ENCODE measurements at places on chromosomes 6 and 20. TPM values are rescaled to one million over a fixed set of nuclear protein-coding genes. Genes with fewer than 3 reads are reported as not detected.

FRK gene
- total RNA-seq = not detected

ECT2L gene
- total RNA-seq = not detected

DNA sequence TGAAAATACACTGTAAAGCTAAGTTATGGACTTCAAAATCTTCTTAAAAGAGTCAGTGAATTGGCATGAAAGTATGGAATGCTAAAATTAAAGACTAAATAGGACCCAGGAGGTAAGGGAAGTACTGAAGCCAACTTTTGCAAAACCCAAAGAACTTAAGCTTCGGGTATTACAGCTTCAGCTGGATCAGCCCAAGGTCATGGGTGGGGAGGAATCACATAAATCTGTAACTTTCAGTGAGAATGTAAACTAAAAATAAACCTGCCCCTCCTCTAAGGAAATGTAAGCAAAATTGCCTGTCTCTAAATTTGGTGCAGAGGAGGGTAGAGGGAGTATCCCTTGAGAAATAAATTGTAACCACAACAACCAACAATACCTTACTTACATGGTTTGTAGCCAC lies 4.4 kb upstream of the MUC21 start:
- no peak for DNase-seq
- no peak overlapping the region for H3K27ac ChIP-seq
- no peak overlapping the region for H3K4me3 ChIP-seq
- H3K4me1 ChIP-seq = peaks cover 13% of the 10 kb centered on the region
- H3K36me3 ChIP-seq = no peaks in the 10 kb centered on the region
- peaks cover 42% of the 10 kb centered on the region for H3K27me3 ChIP-seq

DNA sequence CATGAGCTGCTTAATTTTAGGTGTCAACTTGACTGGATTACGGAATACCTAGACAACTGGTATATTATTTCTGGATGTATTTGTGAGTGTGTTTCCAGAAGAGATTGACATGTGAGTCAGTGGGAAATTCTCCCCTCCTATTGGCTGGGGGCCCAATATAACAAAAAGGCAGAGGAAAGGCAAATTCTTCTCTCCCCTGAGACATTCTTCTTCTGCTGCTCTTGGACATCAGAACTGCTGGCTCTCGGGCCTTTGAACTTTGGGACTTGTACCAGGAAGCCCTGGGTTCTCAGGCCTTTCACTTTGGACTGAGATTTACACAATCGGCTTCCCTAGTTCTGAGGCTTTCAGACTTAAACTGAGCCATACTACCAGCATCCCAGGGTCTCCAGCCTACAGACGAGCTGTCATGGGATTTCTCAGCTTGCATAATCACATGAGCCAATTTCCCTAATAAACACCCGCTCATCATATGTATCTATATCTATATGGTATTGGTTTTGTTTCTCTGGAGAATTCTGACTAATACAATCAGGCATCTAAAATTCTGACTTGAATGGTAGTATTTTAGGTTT lies 7.6 kb upstream of the BTN3A3 start:
- peaks cover 39% of the 10 kb centered on the region for H3K4me1 ChIP-seq
- H3K36me3 ChIP-seq = peaks cover 60% of the 10 kb centered on the region
- no peak overlapping the region for H3K27ac ChIP-seq
- no peak for DNase-seq

DNA sequence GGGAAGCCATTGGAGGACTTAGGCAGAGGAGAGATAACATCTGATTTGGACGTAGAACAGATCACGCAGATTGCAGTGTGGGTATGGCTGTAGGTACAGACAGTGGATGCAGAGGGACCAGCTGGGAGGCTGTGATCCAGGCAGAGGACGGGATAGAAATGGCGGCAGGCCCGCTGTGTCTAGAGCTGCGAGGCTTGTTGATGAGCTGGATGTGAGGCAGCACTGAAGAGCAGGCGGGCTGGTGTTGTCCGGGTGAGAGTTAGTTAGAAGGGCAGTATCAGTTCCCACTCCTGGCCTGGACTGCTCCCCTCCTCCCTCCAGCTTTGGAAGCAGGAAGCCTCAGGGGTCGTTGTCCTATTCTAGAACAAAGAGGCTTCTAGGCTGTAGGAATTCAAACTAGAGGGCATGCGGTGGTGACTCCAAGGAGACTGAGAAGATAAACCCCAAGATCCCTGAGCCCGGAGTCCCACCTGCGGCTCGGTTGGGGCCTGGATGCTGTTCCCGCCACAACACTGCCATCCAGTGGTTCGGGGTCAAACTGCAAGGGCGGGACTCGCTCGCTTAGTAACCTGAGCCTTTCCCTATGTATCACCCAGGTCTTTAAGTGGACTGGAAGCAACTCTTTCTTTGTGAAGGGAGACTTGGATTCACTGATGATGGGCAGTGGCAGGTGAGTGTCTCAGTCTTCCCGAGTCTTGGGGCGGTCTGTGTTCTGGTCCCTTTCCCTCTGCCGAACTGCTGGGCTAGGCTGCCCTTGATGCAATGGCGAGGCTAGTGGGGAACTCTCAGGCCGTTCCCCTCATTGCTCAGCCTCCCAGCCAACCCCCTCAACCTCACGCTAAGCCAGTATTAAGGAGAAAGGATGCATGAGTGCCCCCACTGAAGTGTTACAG lies 11.2 kb downstream of the TLDC2 start:
- peak; percentile 57 for DNase-seq
- peaks cover 2% of the 10 kb centered on the region for H3K27me3 ChIP-seq
- no peaks in the 10 kb centered on the region for H3K36me3 ChIP-seq
- H3K27ac ChIP-seq = peak overlapping the region; percentile 73
- H3K4me3 ChIP-seq = peak overlapping the region; percentile 81

DNA sequence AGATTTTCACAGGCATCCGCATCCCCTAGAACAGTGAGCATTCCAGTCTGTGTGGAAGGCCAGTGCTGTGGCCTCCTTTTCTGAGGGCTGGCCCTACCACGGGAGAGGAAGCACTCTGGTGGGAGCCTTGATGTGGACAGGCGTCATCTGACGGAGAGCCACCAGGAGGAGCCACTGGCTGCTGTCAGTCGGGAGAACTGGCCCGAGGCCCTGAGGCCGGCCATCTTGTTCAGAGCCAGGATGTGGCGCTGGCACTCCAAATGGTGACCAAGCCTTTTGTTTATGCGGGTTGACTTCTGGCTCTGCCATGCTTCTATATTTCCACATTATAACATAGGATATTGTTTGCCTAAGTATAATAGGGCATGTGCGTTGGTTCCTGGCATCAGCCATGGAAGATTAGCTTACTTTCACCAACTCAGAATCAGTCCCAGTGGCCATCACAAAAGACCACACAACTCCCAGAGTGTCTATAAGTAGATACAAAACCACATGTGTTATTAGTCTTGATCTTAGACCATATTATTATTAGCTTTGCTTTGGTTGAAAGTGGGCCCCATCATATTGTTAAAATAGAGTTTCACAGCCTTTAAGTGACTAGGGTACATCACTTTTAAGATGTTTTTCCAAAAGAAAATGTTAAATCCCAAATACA lies 273.9 kb upstream of the TAB2 start:
- no peaks in the 10 kb centered on the region for H3K27me3 ChIP-seq
- peak; percentile 10 for DNase-seq
- H3K27ac ChIP-seq = no peak overlapping the region
- peaks cover 6% of the 10 kb centered on the region for H3K36me3 ChIP-seq

DNA sequence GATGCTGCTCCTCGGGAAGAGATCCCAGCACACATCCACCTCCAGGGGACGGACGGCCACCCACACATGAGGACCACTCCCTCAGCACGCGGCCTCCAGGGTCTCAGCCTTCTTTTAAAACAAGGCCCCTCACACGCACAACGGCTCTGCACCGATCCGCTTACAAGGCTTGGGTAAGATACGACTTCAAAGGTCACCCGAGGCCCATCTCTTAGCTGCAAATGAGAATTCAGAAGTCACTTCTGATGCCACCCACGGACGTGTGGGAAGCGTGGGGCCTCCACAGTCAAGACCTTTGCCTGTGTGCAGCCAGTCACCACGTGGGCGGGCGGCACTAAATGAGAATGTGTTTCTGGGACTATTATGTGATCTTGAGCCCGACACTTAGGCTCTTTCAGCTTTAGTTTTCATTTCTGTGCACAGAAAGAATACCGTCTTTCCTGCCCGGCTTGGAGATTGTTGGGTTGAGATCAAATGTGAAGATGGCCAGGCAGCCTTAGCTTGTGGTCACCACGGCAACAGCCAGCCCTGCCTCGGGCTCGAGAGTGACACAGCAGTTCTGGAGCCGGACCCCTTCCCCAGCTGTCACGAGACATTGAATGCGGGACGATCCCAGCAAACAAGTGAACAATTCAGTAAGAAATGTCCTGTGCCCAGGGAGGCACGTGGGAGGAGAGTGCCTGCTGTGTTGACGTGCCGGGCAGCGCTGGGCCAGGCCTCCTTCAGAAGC lies 91.6 kb downstream of the RAMACL start:
- H3K4me1 ChIP-seq = no peaks in the 10 kb centered on the region
- no peak for DNase-seq
- no peaks in the 10 kb centered on the region for H3K27me3 ChIP-seq
- peaks cover 5% of the 10 kb centered on the region for H3K36me3 ChIP-seq
